ENCODE measurements at places on chromosomes 11 and 22.
A peak's percentile ranks its signal among the peaks of the same experiment; 100 is the strongest.

GRCh38 chr11:12291313-12291712 is 86.1 kb upstream of the PARVA start:
- DNase-seq: no peak

DNA sequence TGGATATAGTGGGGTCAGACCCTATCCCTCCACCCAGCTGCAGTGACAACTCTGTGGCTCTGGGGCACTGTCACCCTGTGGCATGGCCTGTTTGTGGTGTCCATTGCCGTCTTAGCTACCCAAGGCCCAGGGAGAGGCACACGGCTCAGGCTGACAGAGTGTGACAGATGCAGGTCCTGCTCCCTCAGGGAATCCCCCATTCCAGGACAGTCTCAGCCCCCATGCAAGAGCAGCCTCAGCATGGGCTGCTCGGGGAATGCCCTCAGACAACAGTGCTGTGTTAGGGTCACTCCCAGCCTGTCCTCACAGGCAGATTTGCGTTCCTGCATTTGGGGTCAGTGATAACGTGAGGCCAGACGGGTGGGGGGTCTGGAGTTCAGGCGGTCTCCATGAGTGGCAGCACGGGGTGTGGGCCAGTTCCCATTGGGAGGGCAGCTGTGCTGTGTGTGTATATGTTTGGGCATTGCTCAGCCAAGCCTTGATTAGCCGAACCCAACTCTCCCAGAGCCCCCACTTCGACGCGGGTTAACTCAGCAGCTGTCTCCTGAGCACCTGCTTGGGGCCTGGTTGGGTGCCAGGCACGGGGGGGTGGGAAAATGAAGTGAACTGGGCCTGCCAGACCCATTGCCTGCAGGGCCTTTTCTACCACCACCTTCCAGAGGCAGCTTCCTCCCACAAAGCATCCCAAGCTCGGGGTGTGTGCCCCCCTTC is 5.3 kb upstream of the KCNQ1OT1 start:
- DNase-seq: no peak

GRCh38 chr22:49255741-49256318 is 571.8 kb downstream of the BRD1 start:
- DNase-seq: no peak

- DNase-seq: no peak
These were observed 393 bp downstream of the CYB561A3 start for GRCh38 chr11:61361237-61361740.

GRCh38 chr22:20455709-20456063 is 18.1 kb upstream of the SCARF2 start:
- no peak for DNase-seq

DNA sequence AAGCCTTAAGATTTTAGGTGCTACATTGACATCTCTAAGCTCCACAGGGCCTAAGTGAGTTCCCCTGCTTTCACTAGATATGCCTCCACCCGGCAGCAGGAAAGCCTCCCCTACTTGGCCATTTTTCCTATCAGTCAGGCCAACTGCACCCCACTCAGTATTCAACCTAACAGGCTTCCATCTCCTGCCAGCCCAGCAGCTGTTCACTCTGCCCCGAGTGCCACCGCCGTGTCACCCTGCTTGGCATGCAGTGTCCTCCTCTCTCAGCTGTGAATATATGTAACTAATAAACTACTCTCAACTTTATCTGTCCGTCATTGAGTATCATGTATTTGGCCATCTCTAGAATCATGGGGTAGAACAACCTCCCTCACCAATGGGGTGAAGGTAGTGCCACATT is 9.0 kb upstream of the OR6M1 start:
- DNase-seq: no peak

DNA sequence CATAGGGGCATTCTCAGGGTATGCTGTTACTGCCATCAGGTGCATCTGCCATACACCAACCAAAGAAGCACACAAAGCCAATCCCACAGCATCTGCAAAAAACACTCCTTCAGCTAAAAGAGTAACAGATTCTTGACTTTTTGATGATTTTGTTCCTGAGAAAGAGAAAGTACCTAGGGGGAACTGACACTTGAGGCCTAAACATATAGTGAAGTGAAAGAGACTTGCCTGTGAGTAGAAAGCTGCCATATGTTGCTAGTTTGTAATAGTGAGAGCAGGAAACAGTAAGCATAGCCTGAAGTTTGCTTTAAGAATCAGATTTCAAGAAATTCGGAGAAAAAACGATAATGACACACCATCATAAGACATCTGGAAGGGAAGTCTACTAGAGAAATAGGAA is 97.9 kb upstream of the CTSC start:
- DNase-seq: no peak

- no peak for DNase-seq
These were observed 978 bp downstream of the FLI1 start for GRCh38 chr11:128694618-128695481.

GRCh38 chr11:118921121-118921928 is 4.4 kb downstream of the BCL9L start:
- peak; percentile 68 for DNase-seq

DNA sequence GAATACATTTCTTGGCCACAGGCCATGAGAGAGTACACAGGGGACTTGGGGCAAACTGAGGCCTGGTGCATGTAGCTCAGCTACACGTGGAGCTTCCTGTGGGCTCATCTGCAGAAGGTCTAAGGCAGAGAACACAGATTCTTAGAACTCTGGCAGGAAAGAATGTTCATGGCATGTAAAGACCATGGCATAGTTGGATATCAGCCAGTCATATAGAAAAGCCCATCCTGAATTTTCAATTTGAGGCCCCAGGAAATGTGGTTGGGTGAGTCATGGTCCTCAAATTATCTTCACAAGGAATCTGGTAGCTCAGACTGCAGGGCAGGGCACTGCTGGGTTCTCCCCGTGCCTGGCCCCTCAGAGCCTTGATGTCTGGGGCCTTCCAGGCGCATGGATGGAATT is 13.7 kb upstream of the ST3GAL4 start:
- no peak for DNase-seq

- no peak for DNase-seq
These were observed 6.8 kb downstream of the CABP7 start for GRCh38 chr22:29726512-29727130.

GRCh38 chr11:65262776-65263175 is 1.0 kb downstream of the POLA2 start:
- no peak for DNase-seq

DNA sequence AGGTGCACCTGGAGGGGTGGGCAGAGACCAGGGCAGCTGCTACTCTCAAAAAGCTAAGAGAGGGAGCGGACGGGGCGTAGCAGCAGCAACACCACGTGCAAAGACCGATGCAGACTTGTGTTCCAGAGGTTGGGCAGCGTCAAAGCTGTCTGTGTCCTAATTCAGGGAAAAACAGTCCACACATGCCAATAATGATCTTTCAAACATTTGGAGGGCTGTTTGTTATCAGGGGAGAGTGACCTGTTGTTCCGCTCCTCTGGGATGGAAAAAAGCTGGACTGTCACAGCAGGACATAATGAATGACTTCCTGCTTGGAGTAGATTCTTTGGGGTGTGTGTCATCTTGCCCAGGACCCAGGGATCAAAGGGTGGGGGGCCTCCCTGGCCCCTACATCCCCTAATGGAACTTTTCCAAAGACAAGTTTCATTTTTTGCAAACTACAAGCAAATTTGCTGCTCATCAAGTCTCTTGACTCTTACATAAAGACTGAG is 6.2 kb upstream of the FBLN1 start:
- DNase-seq: no peak

DNA sequence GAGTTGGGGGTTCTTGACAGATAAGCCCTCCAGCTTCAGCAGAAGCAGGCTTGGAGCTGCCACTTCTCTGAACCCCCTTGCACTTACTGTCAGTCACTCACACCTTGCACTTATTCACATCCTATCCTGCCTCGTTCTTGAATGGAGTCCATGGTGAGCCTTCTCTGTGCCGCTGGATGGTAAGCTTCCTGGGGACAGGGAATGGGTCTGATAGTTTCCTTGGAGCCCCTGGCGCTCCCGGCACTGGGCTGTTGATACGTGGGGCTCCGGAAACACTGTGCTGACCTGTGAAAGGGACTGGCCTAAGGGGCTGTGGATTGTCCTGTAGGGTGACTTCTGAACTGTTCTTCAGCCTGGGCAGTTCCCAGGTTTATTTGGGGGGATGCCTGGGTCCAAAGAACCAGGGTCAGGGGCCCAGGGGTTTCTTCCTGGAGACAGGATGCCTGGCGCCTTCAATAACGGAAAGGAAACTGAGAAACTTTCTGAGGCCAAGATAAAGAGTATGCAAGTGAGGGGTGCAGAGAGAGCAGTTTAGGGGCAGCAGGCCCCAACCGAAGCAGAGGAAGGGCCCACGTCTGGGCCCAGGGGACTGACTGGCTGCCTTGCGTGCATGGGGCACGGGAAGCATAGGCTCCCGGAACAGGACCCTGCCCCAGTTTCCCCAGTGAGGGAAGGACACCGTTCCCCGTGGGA is 709 bp upstream of the ST3GAL4 start:
- DNase-seq: no peak

- DNase-seq: no peak
These were observed 4.3 kb downstream of the TP53AIP1 start for GRCh38 chr11:128938156-128938885.

DNA sequence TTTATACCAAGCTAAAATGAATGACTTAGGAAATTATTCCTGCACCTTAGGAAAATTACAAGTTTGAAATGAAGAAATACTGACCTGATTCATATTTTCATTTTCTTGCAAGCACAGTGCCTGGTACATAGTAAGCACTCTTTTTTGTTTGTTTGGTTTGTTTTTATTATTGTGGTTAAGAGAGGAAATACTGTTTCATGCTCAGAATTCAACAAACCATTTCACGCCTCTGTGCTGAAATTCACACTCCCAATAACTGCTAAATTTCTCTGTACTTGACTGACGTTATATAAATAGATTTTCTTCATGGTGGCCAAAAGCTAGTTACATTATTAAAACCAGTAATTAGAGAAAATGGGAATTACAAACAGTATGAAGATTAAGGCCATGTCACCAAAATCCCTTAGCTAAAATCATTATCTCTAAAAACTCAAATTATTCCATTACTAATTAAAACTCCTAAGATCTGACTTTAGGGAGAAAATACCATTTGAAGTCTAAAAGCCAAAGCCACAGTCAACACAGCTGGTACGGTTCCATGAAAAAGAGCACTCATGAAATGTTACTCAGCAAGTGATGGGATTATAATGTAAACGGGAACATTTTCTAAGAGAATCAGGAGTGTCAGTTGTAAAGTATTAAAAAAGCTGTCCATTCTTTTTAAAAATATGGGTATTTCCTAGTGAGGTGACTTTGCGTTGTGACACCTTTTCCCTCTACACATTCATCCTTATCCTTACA is 77.8 kb upstream of the DDI1 start:
- DNase-seq: no peak

DNA sequence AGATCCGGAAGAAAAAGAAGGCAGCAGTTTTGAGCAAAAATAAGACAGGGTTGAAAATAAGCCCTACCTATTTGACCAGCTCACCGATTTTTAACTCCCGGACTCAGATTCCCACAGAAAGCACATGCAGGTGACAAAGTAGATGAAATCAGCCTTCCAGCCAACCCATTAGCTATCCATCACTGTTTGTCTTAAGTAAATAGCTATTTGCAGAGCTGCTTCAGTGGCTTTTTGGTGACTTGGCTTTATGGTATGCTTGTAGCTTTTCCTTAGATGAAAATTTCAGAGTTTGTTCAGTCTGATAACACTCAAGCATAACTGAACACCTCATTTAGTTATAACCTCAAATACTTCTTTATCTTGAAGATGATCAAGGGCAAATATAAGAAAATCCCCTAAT is 192.6 kb downstream of the HIPK3 start:
- no peak for DNase-seq

DNA sequence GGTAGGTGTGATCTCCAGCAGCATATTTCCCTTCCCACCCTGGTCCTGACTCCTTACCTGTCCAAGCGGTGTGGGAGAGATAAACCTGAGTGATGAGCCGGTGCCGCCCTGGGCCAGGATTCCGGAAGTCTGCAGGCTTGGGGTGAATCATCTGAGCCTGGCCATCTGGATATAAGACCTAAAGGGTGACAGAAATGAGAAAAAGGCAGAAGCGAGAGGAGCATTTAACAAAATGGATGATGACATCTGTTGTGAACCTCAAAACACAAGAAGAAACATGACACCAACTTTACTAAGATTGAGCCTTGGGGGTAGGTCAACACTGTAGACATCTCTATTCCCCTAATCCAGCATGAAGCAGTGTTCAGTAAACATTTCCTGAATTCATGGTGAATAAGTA is 62.8 kb downstream of the AAMDC start:
- DNase-seq: no peak

GRCh38 chr22:40265783-40266182 is 80.5 kb upstream of the ADSL start:
- DNase-seq: no peak

- no peak for DNase-seq
These were observed 88.8 kb downstream of the MRTFA start for GRCh38 chr22:40547729-40548143.

- DNase-seq: no peak
These were observed 64.7 kb upstream of the WT1 start for GRCh38 chr11:32500001-32500400.

Measured in tibial nerve (tissue), 4 donors.